ENCODE measurements at places on chromosomes 5 and 9. TPM values are rescaled to one million over a fixed set of nuclear protein-coding genes. Genes with fewer than 3 reads are reported as not detected.
A peak's percentile ranks its signal among the peaks of the same experiment; 100 is the strongest.

GRCh38 chr9:126623314-126623666 is 9.6 kb downstream of the LMX1B start:
- DNase-seq, result no peak

DNA sequence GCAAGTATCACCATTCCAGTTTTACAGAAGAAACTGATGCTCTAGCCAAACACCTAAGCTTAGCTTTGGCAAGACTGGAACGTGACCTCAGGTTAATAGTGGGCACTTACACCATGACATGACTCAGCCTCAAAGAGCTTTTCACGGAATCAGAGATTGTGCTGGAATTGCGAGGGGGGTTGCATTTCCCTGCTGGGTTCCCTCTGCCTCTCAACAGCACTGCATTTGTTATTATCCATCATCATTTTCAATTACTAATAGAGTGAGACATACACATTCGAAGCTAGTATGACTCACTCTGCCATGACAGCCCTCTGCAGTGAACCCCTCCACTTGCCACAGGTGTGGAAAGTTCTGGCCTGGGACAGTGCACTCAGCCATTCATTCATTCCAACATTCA is 8.0 kb downstream of the SPOCK1 start:
- no peak for DNase-seq

DNA sequence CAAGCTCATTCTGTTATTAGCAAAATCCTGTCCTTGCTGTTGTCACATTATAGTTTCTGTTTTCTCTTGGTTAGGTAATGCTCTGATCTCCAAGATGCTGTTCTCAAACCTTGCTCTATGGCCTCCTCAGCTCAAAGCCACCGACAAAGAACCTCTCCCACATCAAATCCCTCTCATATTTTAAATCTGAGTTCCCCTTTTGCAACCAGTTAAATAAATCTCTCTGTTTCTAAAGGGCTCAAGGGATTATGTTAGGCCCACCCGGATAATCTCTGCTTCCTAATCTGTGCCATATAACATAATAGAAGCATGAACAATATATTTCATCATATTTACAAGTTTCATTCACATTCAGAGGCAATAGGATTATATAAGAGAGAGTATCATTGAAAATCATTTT is 286.0 kb downstream of the CYLC2 start:
- no peak for DNase-seq

DNA sequence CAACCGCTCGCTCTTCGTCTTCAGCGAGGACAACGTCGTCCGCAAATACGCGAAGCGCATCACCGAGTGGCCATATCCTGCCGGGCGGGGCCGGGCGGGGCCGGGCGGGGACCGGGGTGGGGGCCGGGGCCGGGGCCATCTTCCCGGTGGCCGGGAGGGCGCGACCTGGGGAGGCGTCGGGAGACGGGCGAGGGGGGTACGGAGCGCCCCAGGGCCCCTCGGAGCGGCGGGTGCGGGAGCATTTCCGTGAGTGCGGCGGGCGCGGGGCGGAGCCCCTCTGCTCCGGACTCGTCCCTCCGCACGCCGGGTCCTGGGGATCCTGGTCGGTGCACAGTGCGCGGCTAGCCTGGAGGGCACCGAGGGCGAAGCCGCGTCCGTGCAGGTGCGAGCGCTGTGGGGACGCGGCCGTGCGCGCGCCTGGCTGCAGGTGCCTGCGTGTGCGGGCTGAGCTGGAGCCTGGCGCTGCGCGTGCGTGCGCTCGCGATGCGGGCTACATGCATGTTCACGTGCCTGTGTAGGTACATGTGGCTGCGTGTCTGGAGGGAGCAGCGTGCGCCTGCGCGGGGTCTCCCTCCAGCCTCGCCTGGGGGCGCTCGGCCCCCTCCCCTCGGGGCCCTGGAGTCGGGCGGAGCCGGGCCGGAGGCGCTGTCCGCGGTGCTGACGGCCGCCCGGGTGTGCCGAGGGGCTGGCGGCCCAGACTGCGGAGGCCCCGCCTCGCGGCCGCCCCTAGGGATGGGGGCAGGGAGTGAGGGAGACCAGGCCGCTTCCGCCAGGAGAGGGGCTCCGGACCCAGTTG is 762 bp downstream of the CACNA1B start:
- DNase-seq, result peak; percentile 29

HDHD3 gene
- total RNA-seq, result 46.6 TPM

DNA sequence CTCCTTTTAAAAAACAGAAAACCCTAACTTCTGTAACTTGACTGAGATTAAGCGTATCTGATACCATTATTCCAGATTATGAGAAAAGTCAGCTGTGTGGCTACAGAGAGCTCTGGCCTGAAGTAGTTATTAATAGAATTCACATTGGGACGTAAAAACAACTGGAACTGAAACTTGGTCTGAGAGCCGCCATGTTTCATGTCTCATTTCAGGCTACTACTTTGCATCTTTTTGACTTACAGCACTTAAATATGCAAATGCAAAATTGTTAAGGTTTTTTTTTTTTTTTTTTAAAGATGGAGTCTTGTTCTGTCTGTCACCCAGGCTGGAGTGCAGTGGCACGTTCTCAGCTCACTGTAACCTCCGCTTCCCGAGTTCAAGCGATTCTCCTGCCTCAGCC is 25.2 kb downstream of the MAP3K1 start:
- DNase-seq, result no peak

C9orf50 gene
- not detected for total RNA-seq

DNA sequence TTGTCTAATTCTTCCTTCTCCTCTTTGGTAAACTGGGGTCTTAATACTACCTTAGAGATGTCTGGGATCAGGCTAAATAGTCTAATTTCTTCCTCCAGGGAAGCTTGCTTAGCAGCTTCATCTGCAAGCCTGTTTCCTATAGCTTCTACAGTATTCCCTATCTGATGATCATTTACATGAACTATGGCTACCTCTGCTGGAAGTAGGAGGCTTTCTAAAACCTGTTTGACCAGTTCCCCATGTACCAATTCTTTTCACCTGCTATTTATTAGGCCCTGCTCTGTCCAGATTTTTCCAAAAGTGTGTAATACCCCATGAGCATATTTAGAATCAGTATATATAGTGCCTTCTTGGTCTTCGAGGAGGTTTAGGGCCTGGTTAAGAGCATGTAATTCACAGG is 619.8 kb downstream of the HINT1 start:
- no peak for DNase-seq

- no peak for DNase-seq
Measured at GRCh38 chr5:168843277-168844015, 264.3 kb upstream of the PANK3 start.

- DNase-seq, result no peak
Measured at GRCh38 chr5:176631383-176632200, 1.1 kb downstream of the EIF4E1B start.

DNA sequence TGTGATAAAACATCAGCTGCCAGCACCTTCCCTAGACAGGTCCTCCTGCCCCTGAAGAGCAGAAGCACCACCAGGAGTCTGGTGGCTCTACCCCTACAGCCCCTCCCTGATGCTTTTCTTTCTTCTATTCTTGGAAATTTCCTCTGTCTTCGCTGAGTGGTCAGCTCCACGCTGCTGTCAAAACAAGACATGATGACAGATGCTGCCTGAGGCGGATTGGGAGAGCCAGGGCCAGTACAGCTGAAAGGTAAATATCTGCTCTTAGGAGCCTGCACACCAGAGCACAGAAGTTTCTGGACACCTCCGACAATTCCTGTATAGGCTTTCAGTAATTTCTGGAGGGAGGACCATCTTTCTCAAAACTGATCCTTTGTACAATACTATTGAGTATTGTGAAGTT is 4.7 kb upstream of the OR1Q1 start:
- DNase-seq, result no peak

RPP25L gene
- total RNA-seq, result 26.8 TPM

GRCh38 chr5:163489055-163489744 is 16.2 kb upstream of the MAT2B start:
- no peak for DNase-seq

GRCh38 chr9:68931821-68932220 is 82.1 kb downstream of the PRKACG start:
- no peak for DNase-seq

DNA sequence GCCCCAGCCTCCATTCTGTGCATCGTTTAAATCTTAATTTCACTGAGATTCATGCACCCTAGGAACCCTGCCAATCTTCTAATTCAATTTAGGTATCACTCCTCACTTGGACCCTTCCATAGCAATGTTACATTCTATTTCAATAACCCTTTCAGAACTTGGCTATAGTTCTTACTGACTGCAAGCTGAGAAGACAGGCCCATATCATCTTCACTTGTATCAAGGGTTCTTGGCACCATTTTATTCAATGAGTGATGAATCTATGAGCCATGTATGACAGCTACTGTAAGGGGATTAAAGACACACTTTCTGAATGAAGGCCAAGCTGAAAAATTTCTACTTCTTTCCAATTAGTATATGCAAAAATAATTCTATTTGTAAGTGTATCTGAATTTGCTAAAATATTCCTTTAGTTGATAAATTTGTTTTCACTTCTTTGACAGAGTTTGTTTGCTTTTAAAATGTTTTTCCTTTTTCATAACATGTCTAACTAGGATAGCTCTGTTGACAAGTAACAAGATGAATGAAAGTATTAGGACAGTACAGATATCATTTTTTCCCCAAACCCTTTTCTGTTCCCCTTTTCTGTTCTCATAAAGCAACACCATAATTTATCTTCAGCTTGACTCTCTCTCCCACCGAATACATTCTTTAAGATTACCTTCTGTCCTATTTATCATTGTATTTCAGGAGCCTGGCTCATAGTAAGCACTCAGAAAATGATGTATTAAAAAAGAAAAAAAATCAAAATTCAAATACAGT is 9.6 kb downstream of the ITGA2 start:
- no peak for DNase-seq

DNA sequence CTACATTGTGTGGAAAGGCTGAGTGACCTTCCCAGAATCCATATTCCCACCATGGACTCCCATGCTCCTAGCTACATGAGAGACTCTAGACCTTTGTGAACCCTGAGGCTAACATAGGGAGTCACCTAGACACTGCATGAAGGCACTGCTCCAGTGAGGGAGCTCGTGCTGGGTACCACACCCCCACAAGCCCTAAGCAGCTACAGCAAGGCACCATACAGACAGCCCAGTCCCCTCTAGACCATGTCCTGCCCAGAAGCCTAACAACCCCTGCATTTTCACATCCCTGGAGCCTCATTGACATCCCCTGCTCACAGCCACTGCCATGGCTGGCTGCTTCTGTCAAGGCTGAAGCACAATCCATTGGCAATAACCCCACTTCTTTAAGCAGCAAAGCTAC is 176.5 kb upstream of the CTNND2 start:
- DNase-seq, result no peak

DNA sequence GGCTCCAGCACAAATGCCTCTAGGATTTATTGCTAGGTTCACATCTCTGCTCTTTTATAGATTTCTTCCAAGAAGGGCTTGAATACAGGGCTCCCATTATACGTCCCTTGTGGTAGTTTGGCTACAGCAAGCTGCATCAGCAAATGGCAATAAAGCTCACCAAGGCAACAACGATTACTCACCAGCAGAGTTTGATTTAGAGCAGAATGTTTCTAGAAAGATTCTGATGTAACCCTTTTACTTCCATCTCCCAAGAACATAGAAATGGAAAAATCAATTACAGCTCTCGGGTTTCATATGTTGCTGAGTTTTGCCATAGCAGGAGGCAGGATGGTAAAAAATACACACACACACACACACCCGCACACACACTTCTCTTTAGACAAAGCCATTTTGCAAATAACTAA is 124.2 kb upstream of the TNPO1 start:
- no peak for DNase-seq

DNA sequence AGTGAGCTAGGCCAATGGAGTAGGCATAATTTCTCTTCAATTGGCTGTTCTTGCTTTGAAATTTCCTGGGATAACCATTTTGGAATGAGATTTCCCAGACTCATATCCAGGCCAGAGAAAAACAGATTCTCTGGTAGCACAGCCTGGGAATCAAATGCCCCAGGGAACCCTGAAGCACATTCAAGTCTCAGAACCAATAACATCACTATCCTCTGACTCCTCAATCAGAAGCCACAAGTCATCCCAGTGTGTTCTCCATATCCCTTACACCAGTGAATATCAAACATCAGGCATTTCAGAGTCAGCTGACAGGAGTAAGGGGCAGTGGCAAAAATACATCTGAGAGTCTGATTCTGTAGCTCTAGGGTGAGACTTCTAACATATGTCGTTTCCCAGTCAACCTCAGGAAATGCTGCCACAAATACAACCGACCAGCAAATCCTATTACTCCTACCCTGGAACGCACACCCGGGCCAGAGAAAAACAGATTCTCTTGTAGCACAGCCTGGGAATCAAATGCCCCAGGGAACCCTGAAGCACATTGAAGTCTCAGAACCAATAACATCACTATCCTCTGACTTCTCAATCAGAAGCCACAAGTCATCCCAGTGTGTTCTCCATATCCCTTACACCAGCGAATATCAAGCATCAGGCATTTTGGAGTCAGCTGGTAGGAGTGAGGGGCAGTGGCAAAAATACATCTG is 537.7 kb upstream of the NMUR2 start:
- no peak for DNase-seq

GRCh38 chr5:104540448-104540847 is 977.9 kb upstream of the NUDT12 start:
- DNase-seq, result no peak

SPOCK1 gene
- 10.0 TPM for total RNA-seq

- no peak for DNase-seq
Measured at GRCh38 chr9:95211028-95211427, 106.5 kb downstream of the FANCC start.

OTP gene
- not detected for total RNA-seq

DNA sequence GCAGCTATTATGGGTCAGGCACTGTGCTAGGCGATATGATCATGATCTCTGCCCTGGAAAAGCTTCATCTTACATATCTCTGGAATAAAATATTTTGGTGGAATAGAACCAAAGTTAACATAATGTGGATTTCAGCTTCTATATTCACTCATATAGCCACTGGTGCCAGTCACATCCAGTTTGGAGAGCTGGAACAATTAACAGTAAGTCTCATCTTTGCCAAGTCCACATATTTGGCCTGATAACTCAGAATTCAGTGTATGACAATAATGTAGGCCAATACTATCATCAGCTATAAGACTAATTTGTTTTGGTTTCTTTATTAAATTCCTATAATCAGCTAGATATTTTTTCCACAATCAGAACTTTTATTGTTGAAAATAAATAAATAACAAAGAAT is 5.9 kb upstream of the FAM13B start:
- DNase-seq, result no peak

DNA sequence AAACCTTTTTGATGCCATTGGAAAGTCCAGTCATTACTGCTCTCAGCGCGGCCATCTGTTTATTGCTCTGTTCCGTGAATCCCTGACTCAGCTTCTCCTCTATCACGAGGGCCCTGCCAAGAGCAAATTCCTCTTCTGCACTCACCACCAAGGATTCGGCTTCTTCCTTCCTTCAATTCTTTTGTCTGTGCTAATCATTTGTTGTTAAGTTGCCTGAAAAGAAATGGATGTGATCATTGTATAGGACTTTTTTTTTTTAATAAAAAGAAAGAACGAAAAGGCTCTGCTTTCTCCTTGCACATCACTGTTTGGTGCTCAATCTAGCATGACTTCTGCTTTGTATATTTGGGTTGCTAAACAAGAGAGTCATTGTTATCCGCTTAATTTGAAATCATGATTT is 128.7 kb upstream of the PIK3R1 start:
- peak; percentile 60 for DNase-seq

GRCh38 chr5:64519263-64519662 is 13.4 kb downstream of the RGS7BP start:
- DNase-seq, result no peak

GRCh38 chr5:101534491-101535110 is 631.5 kb upstream of the ST8SIA4 start:
- no peak for DNase-seq

- DNase-seq, result no peak
Measured at GRCh38 chr5:7074176-7074575, 321.8 kb upstream of the ADCY2 start.
